Activated B cell treated with CpG ODN at 0.5 μM for 24 hours (primary cell): ENCODE measurements at places on chromosomes 4 and X. TPM values are rescaled to one million over a fixed set of nuclear protein-coding genes. Genes with fewer than 3 reads are reported as not detected.

- H3K27me3 ChIP-seq: peaks cover 8% of the 10 kb centered on the region
- no peak overlapping the region for H3K4me3 ChIP-seq
- no peaks in the 10 kb centered on the region for H3K4me1 ChIP-seq
- no peak overlapping the region for H3K27ac ChIP-seq
These were observed 10.0 kb downstream of the FAM184B start for GRCh38 chr4:17771284-17771908.

DNA sequence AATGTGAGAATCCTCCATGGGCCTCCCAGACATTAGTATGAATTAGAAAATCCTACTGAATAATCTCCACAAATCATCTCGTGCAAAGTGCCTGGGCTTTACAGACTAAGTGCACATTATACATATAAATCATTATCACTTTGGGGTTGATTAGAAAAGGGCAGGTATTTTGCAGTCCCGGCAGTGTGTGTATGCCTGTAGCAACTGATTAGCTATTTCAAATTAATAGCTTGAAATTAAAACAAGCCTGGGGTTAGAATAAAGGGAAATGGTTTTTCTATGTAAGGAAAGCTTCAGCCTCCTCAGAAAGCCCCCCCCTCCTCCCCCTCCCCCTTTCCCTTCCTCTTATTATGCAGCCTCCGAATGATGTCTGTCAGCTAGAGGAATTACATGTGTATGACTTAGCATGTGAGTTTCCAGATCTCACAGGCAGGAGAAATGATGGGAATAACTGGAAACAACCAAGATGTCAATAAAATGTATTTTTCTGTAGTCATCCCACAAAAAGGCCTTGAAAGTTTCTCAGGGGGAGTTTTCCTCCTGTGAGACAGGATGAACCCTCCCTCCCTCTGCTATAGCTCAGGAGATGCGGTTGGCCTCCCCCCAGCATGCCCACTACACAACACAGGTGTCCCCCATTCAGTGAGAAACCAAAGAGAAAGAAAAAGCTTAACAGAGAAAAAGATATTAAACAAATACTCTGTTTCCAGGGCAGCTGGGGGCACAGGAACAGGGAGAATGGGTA, 41.2 kb upstream of the RASGEF1B start:
- no peak for DNase-seq
- H3K36me3 ChIP-seq: no peaks in the 10 kb centered on the region
- no peaks in the 10 kb centered on the region for H3K27me3 ChIP-seq
- peaks cover 73% of the 10 kb centered on the region for H3K4me1 ChIP-seq
- peak overlapping the region; percentile 60 for H3K4me3 ChIP-seq
- H3K27ac ChIP-seq: peak overlapping the region; percentile 84

DNA sequence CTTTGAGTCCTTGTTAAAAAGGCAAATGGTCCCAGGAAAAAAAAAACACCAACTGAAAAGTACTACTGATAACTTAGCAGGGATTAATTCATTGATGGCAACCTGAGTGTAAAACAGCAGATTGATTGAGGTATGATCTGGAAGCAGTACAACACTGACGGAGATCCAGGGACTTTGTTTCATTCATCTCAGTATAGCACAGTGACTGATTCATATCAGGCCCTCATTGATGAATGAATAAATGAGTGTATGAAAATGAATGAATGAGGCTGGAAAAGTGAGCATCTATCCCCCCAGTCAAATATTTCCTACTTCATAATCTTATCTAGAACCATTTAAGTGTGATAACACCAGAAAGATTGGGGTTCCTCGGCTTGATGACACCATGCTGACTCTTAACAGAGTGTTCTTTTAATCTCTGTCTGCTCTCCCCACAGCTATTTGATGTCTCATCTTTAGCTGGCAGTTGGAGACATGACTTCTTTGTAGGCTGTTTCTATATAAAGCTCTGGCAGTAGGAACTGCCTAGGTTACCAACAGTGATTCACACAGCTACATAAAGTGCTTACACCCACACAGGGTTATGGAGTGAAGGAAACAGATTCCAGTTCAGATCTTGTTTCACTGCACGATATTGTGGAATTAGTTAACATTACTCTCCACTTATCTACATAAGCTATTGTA, 18.6 kb upstream of the RNF128 start:
- no peaks in the 10 kb centered on the region for H3K36me3 ChIP-seq
- H3K4me3 ChIP-seq: no peak overlapping the region
- H3K27ac ChIP-seq: no peak overlapping the region
- H3K4me1 ChIP-seq: no peaks in the 10 kb centered on the region
- no peak for DNase-seq

GRCh38 chrX:136933611-136934145, 53.2 kb upstream of the RBMX start:
- H3K36me3 ChIP-seq: peaks cover 14% of the 10 kb centered on the region
- H3K27ac ChIP-seq: no peak overlapping the region
- H3K27me3 ChIP-seq: no peaks in the 10 kb centered on the region
- no peak overlapping the region for H3K4me3 ChIP-seq
- no peaks in the 10 kb centered on the region for H3K4me1 ChIP-seq
- no peak for DNase-seq

- no peak overlapping the region for H3K27ac ChIP-seq
- H3K4me3 ChIP-seq: no peak overlapping the region
- no peak for DNase-seq
- no peaks in the 10 kb centered on the region for H3K27me3 ChIP-seq
- H3K36me3 ChIP-seq: no peaks in the 10 kb centered on the region
These were observed 1020.9 kb upstream of the INTU start for GRCh38 chr4:126611900-126612299.

GRCh38 chr4:165137205-165137604, 24.5 kb upstream of the TMEM192 start:
- no peak overlapping the region for H3K4me3 ChIP-seq
- no peaks in the 10 kb centered on the region for H3K27me3 ChIP-seq
- H3K4me1 ChIP-seq: peaks cover 28% of the 10 kb centered on the region
- DNase-seq: no peak
- H3K27ac ChIP-seq: no peak overlapping the region
- no peaks in the 10 kb centered on the region for H3K36me3 ChIP-seq

GRCh38 chr4:92646826-92647225, 343.1 kb downstream of the GRID2 start:
- no peak for DNase-seq
- H3K27ac ChIP-seq: no peak overlapping the region

- no peaks in the 10 kb centered on the region for H3K36me3 ChIP-seq
- no peak overlapping the region for H3K27ac ChIP-seq
- peaks cover 5% of the 10 kb centered on the region for H3K4me1 ChIP-seq
- DNase-seq: no peak
These were observed 167.3 kb downstream of the SLIT2 start for GRCh38 chr4:20418861-20419451.

MXRA5 gene
- total RNA-seq: not detected in 2 replicates

BMP2K gene
- total RNA-seq: 112 and 135 TPM in 2 replicates

FAM120C gene
- total RNA-seq: 14.0 and 20.2 TPM in 2 replicates

MAN2B2 gene
- total RNA-seq: 24.2 and 24.7 TPM in 2 replicates
